ENCODE measurements at places on chromosomes 7 and 10. TPM values are rescaled to one million over a fixed set of nuclear protein-coding genes. Genes with fewer than 3 reads are reported as not detected.

The CALHM1 gene
- not detected for total RNA-seq

The UBE3C gene
- 61.3 TPM for total RNA-seq

The IDI2 gene
- not detected for total RNA-seq

The ABCA13 gene
- total RNA-seq: 1.4 TPM

The SORBS1 gene
- total RNA-seq: 1.5 TPM

The PLCE1 gene
- 0.55 TPM for total RNA-seq

All from smooth muscle cell of bladder (primary cell).